Activated naive CD4-positive, alpha-beta T cell treated with anti-CD3 and anti-CD28 coated beads, Interleukin-2, amount 50 U/mL, for 16 hours (primary cell): ENCODE measurements at places on chromosomes 4 and X.

GRCh38 chr4:168868044-168868781, 141.8 kb downstream of the CBR4 start:
- no peak for DNase-seq

- no peak for DNase-seq
Observed at GRCh38 chr4:148265627-148266026, 176.6 kb downstream of the NR3C2 start.

DNA sequence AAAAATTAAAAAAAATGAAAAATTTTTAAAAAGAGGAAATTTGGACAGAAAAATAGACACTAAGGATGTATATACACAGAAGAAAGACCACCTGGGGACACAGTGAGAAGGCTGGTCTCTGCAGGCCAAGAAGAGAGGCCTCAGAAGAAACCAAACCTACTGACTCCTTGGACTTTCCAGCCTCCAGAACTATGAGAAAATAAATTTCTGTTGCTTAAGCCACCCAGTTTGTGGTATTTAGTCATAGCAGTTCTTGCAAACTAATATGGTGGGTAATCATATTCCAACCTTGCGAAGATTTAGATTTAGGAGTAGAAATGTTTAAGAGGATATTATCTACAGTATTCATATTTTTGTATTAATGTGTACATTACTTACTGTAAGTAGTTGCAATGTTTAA, 56.4 kb downstream of the COQ2 start:
- DNase-seq: no peak

GRCh38 chr4:15982842-15983524, 20.0 kb upstream of the FGFBP2 start:
- DNase-seq: no peak

GRCh38 chrX:73766431-73766795, 203.4 kb downstream of the CHIC1 start:
- DNase-seq: no peak

GRCh38 chr4:27986476-27986875, 1125.8 kb downstream of the STIM2 start:
- no peak for DNase-seq

DNA sequence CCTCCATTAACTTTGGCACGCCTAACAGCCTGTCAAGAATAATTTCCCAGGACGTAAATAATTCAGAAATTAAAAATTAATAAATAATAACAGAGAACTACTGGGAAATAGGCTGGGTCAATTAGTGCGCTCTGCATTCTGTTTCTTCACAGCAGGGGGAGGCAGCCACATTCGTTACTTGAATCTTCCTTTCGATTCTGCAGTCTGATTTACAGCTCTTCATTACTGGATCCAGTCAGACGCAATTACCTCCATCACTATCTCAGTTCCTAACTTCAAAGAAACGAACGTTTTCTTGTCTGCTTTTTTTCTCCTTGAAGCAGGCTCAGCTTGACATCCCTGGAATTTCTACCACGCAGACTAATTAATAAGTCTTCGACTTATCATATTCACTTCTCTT, 9.0 kb upstream of the RPL34 start:
- no peak for DNase-seq

- DNase-seq: no peak
Observed at GRCh38 chr4:153426207-153426885, 39.8 kb upstream of the TMEM131L start.

GRCh38 chrX:69031971-69032391, 133.3 kb downstream of the PJA1 start:
- DNase-seq: no peak

GRCh38 chr4:133968174-133968573, 233.4 kb downstream of the PABPC4L start:
- no peak for DNase-seq

GRCh38 chr4:13543032-13543838, 1.1 kb downstream of the NKX3-2 start:
- no peak for DNase-seq

DNA sequence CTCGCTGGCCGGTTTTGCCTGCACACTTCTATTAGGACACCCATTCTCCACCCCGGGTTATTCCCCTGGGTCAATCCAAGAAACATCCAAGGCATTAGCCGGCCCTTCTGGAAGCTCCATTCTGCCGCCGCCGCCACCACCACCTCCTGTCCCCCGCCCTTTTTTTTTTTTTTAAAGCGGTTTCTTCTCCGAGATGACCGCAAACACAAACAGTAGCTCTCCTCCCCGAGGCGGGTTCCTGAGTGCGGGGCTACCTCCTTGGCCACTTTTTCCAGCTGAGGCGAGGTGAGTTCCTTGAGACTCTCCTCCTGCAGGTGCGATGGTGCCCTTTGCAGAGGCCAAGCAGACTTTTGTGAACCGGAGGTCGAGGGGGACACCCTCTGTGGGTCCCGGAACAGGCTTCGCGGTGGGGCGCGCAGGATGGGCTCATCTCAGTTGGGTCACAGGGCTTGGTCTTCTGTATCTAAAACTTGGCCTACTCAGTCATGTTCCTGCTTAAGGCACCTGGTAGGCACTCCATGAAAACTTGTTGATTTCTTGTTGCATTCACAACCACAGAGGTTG, 930 bp downstream of the NWD2 start:
- no peak for DNase-seq

DNA sequence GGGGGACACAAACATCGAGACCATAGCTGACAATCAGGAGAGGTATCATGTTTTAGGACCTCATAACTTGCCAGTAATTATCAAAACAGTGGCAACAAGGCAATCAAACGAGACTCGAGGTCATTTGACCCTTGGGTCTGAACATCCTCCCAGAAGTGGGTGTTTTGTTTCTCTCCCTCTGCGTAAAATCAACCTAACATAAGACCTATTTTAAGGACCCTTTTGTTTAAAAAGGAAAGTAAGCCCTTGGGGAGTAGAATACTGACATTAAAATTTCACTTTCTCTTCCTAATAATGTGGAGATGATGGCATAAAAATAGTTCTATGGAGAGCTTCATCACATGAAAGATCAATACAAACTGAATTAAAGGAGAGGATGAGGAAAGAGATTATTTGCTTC, 106.2 kb upstream of the PUDP start:
- DNase-seq: no peak

GRCh38 chr4:34644579-34645115, 1599.7 kb downstream of the ARAP2 start:
- no peak for DNase-seq

- no peak for DNase-seq
Observed at GRCh38 chr4:69214716-69215115, at the start of gene UGT2B11. Gene UGT2B11, minus strand, starts transcription at chr4:69214748. Its CDS starts 26 bp downstream, at chr4:69214722.

DNA sequence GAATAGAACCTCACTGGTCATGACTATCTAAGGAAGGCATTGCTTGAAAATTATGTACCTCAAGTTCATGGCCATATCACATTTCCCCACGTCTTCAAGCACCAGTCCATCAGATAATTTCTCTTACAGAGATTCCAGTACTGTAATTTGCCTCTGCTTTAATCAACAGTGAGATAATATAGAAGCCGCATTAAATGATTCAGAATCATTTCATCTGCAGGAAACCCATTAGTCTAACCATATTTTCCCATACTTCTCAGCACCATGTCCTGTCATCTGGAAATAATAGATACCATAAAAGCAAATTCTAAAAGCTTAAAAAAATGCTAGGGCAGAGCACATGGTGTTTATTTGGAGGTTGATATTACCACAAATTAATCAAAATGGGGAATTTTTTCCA, 310.3 kb upstream of the SLIT2 start:
- no peak for DNase-seq

DNA sequence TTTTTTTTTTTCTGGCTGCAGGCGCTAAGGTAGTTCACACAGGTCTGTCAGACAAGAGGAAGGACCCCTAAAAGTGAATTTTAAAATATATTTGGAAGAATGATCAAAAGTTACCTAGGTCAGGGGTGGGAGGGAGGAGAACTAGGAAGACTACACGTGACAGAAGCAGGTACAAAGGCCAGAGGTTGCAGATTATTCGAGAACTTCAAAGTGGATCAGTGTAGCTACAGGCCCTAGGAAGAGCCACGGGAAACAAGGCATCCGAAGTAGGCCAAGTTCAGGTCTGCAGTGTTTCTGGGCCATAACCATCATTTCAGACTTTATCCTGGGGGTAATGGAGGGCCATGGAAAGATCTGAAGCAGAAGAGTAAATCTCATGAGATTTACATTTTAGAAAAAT, 16.5 kb downstream of the MAOB start:
- DNase-seq: no peak

- DNase-seq: no peak
Observed at GRCh38 chrX:40543661-40544328, 37.0 kb upstream of the ATP6AP2 start.

- DNase-seq: no peak
Observed at GRCh38 chr4:150264595-150265161, 186.4 kb downstream of the DCLK2 start.

- DNase-seq: peak; percentile 44
Observed at GRCh38 chr4:3074846-3075651, 568 bp downstream of the HTT start.

- no peak for DNase-seq
Observed at GRCh38 chr4:134470544-134470943, 269.0 kb upstream of the PABPC4L start.

GRCh38 chrX:11750694-11751093, 7.3 kb upstream of the MSL3 start:
- DNase-seq: no peak

DNA sequence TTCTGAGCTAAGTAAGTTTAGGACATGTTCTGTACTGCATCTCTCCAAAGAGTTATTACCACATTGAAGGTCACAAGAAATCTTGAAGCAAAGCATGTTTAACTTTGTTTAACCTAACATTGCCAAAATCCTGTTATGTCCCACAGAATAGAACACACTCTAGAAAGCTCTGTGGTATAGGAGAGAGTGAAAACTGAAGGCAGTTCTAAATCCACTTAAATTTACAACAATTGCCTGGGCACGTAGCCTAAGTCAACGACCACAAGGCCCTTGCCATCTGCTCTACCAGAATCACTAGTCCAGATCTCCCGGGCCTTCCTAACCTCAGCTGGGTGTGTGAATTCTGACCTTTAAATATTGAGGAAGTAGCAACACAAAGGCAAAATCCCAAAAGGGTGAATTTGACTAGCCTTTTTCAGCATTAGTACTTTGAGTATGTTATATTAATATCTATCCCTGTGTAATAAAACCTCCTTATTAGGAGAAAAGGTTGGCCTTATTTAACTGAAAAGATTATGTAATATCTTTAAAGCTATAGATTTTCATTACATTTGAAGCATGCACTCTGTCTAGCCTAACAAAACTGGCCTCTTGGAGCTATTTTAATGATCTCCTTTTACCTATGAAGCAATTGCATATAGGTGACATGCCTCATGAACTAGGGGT, 4.5 kb upstream of the MAML3 start:
- no peak for DNase-seq

DNA sequence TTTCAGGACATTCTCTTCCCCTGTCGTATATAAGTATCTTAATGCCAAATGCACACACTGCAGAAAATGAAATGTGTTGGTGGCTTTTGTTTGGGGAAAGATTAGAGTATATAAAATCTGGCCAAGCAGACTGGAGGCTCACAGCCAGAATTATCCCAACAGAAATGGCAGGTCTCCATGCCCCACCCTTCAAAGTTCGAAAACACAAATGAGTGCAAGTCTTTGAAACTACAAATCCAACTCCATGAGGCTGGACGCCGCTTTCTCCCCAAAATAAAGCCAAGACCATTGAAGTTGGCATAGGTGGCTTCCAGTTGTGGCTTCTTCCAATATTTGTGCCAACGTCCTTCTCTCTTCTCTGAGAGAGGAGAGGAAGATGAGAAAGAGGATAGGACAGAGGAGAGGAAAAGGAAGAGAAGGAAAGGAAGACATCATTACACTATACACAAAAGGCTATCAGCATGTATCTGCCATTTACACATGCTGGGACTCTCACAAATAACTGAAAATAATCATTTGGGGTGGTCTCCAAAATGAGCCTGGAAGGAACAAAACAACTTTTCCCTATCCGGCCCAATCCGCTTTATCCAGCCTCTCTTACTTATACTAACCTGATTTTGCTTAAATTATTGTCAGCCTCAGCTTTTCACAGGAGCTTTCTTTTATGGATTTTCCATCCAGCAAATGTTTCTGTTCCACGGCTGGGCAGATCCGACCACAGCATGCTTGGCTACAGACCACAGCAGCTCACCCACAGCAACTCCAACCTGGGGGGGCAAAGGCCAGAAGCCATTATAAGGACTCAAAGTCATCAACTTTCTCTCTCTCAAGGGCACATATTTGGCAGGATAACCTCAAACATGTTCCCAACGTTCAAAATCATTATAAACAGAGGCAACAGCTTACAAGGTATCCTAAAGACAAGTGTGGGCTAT, 71.7 kb downstream of the APBB2 start:
- no peak for DNase-seq

- no peak for DNase-seq
Observed at GRCh38 chr4:184395451-184395917, 78.9 kb downstream of the IRF2 start.

DNA sequence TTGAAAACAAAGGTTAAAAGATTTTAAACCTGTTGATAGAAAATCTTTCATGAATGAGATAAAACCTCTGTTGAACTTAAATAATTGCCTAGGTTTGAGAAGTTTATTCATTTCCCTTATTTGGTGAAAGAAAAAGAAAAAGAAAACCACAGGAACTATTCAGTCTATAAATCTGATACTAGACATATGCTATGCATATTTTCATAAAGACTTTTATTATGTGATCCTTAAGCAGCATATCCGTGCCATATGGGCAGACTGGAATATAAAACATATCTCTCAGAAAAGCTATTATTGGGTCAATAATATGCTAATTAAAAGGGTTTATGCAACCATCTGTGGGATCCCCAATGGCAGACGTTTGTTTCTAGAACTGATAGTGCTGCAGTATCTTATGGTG, 178.7 kb downstream of the RASL11B start:
- no peak for DNase-seq
